ENCODE measurements at places on chromosomes 12 and 14.

DNA sequence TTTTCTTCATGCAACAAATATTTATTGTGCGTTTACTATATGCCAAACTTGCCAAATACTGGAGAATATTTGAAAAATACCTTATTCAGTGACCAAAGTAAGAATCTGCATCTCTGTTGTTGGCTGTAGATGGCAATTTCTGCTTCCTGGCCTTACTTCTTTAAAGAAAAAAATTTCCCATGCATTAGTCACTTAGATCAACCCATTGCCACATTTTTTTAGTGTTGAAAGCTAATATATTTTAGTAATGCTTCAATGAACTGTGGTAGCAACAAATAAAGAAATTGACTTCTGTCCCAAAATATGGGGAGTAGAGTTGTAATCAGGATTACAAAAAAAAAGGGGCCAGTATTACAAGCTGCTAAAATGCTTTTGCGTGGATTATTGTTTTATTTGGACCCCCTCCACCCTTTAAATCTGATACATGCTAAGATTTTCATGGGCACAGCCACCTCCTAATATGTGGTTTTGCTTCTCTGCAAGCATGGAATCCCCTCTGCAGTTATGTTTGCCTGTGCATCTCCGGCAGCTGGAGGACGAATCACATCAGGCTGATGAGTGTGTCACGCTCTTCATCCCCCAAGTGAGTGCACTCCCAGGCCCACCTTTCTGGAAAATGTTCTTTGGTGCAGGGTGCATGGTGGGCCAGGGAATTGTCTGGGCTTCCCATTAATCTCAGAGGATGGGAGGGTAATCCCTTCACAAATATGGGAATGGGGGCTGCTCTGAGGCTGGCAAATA, 38.1 kb upstream of the PTCSC3 start:
- no peak for DNase-seq

DNA sequence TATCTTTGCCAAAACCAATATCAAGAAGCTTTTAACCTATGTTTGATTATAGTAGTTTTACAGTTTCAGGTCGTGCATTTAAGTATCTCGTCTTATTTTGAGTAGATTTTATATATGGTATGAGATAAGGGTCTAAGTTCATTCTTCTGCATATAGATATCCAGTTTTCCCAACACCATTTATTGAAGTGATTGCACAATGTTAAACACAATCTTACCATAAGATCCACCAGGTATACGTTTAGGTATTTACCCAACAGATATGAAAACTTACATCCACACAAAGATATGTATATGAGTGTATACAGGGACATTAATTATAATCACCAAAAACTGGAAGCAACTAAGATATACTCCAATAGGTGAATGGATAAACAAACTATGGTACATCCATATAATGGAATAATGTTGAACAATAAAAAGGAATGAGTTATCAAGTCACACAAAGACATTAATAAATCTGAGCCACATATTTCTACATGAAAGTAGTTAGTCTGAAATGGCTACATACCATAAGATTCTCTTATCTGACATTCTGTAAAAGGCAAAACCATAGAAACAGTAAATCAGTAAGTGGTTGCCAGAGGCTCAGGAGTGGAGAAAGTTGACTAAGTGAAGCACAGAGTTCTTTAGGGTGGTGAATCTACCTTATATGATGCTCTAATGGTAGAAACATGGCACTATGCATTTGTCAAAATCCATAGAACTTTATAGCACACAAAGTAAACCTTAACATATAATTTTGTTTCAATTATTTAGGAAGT, 222.6 kb downstream of the NUAK1 start:
- DNase-seq = no peak

DNA sequence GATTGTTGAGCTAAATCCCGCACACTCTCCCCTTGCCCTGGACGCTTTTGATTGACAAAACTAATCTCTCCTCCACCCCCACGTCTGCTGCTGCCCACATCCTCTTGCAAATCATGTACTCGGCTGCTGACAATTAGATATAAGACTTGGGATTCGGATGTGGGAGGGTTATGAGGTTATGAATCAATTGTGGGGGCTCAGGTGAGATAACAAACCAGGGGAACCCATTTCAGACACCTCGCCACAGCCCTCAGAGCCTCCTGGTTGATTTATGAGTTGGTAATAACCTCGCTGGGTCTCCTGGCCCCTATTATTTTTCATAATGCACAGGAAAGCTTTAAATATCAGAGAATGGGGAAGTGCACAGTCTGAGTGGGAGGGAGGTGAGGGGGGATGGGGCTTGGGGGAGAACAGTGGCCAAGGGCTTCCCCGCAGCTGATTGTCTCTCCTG, 449.9 kb downstream of the DPF3 start:
- DNase-seq = no peak

- no peak for DNase-seq
Measured at GRCh38 chr12:31037931-31038330, 35.7 kb upstream of the DDX11 start.

DNA sequence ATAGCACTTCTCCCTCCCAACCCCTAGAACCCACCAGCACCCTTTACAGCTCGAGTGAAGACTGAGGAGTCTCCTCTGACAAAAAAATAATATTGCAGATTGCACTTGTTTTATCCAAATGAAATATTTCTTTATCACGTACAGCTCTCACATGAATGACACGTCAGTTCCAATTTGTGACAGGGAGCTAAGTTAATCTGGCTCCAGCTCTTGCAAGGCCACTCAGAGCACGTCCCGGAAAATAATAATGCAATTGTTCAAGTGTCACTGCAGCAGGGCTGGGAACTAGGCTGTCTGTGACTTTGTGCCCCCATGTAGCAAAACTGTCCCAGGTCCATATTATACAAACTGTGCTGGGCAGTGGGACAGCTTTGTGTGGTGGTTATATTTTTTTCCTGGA, 539.6 kb downstream of the VRK1 start:
- DNase-seq = no peak

DNA sequence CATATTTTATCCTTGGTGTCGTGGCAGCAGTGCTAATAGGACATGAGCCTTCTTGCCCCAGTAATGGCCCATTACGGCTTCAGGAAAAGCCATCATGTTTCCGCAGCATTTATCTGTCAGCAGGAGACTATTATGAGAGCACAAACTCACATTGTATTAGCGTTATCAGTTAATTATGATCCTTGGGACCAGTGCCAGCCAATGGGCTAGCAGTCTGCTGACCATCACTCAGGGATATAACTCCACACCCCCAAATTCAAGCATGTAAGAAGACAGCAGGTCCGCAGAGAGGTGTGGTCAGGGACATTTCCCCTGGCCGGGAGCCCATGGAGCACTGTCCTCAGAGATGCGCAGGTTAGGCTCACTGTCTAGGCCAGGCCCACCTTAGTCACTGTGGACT, 4.9 kb upstream of the ESRRB start:
- DNase-seq = no peak

DNA sequence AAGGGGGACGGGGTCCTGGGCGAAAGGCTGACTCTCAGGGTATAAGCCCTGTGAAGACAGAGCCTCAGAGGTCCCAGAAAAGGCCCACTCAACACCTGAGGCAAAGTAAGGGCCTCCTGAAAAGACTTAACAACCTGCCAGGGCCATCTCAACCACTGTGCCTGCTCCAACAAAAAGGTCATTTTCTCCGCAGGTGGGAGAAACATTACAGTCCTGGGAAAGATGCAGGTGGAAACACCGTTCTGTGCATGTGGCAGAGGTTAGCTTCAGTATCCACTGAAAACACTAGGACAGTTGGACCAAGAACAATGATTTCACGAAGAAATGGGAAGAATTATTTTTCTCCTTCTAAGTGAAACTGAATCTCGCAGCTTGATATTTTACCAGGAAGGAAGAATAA, 50.9 kb downstream of the CCDC88C start:
- no peak for DNase-seq

- no peak for DNase-seq
Measured at GRCh38 chr14:87483271-87484260, 509.4 kb downstream of the GALC start.

DNA sequence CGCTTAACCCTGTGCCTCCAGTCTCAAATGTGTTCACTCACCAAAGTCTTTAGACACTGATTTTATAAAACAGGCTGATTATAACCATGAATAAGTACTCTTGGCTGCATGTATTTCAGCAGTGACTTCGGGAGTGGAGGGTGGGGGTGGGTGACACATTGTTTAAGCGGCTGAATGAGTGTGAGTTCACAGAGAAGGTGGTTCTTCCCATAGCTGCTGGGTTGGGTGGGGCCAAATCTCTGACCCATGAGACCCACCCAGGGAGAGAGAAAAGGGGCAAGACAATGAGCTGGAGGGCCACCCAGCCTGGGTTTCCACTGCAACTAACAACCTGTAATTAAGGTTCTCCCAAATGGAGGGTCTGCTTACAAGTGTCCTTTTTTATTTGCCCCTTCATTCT, 96.4 kb downstream of the SYNE3 start:
- DNase-seq = no peak

GRCh38 chr14:55440385-55440784, at the start of gene TBPL2:
Gene TBPL2, minus strand, starts transcription at chr14:55440616. Its CDS starts 167 bp downstream, at chr14:55440449.
- DNase-seq = no peak

DNA sequence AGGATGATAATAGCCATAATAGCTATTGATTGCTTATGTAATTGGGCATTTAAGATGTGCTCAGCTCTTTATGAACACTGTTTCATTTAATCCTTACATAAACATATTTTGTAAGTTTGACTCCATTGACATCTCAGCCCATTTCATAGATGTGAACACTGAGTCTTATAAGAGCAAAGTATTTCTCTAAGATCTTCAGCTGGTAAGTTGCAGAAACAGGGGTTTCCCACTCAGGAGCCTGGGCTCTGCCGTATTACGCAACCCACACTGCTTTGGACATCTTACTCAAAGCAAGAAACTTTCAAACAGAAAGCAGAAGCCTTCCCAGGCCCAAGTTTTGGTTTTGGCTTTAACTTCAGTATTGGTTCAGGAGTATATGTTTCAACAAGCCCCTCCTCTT, 705.1 kb downstream of the MED13L start:
- no peak for DNase-seq

- peak; percentile 78 for DNase-seq
Measured at GRCh38 chr12:53287741-53288216, 7.6 kb upstream of the PFDN5 start.

DNA sequence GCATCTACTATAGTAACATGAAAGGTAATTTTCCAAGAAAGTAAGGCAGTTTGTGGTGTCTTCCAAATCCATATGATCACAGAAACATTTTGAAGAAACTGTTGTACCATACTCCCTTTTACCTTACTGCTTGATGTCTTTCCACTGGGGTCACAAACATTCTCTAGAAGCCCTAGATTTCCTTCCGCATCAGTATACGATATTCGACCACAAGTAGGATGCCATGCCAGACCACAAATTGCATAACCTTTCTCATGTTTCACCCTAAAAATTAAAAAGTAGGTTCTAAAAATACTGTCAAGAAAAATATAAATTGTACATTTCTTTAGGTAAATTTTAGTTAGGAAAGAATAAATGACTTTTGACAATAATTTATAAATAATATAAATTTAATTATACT, 26.5 kb downstream of the WDHD1 start:
- DNase-seq = no peak

DNA sequence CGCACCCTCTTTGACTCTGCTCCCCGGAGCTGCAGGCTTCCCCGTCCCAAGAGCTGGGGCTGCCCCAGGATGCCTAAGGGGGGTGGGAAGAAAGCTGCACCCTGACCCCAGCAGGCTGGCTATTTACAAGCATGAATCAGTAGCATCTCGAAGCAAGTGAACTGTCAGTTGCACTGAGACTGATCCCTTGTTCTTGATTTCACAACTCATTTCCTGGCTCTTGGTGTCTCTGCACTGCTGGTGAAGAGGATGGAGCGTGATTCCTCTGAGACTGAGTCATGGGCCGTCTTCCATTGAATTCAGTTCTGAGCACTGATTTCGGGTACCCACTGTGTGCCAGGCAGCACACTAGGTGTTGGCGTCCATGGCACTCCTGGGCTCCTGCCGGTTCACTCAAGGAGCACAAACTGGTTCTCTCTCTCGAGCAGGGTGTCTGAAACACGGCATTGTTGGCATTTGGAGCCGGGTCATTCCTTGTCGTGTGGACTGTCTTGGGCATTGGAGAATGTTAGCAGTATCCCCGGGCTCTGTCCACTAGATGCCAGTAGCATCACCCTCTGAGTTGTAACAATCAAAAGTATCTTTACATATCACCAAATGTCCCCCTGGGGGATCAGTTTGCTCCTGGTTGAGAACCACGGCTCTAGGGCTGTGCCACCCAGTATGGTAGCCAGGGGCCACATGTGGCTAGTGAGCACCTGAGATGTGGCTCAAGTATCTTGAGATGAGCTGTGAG, 86.9 kb downstream of the RIN3 start:
- DNase-seq = no peak

DNA sequence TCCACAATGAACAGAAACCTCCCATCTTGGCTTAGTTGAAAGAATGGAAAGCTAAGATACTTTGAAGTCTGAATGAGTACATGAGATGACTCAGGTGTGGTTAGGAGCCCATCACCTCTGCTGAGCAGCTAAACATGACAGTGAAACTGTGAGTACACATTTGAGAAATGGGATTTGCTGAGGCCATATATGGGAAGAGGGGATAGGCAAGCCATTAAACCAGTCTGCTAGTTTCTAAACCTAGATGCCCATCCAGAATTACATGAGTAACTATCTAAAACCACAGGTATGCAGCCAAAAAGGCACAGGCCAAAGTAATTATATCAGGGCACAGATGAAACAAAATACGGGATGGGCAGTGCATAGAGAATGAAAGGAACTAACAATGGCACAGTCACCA, 41.2 kb downstream of the NKX2-1 start:
- no peak for DNase-seq

DNA sequence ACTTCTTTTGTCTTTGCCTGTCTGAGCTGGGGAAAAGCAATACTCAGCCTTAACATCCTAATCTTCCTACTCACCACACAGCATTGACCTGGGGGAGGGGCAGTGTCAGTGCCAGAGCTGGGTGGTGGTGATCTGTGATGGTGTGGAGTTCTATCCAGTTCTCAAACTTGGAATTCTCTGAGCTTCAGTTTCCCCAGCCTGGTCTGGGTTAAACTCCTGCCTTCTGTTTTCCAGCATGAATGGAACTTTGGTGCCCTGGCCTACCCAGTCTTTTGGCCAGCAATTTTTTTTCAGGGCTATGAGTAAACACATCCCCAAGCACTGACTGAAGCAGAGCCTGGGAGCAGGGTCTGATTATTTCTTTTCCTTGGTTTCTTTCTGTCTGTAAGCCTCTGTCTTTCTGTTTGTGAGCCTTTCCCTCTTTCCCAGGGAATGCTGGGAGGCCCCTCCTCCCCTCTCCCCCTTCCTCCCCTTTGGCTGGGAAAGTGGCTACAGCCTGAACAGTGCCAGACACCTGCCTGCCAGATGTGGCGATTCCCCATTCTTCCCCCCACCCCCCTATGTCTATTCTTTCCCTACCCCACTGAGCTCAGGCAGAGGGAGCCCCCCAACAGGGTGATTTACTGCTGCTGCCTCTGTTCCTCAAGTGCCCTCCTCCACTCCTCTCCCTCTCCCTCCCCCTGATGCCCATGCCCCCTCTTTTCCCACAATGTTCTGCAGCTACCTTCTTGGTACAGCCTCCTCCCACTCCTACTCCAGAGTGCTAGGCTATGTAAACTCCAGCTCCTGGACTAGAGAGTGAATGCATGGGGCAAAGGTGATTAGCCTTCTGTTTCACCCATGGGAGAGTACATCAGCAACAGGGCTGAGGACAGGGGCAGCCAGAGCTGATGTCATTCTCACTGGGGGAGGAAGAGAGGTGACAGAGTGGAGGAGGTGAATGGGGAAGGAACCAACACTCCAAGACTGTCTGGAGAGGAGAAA, 11.1 kb downstream of the GPR84 start:
- DNase-seq = no peak

GRCh38 chr14:34926552-34926951, 51.4 kb upstream of the BAZ1A start:
- no peak for DNase-seq

- DNase-seq = peak; percentile 68
Measured at GRCh38 chr14:69259527-69260189, at the start of gene GALNT16. Gene GALNT16, plus strand, starts transcription at chr14:69260158. Its CDS starts 133 bp downstream, at chr14:69260291.

GRCh38 chr12:40446385-40446784, 221.6 kb downstream of the LRRK2 start:
- DNase-seq = peak; percentile 44
